ENCODE measurements at places on chromosomes 4 and X.

DNA sequence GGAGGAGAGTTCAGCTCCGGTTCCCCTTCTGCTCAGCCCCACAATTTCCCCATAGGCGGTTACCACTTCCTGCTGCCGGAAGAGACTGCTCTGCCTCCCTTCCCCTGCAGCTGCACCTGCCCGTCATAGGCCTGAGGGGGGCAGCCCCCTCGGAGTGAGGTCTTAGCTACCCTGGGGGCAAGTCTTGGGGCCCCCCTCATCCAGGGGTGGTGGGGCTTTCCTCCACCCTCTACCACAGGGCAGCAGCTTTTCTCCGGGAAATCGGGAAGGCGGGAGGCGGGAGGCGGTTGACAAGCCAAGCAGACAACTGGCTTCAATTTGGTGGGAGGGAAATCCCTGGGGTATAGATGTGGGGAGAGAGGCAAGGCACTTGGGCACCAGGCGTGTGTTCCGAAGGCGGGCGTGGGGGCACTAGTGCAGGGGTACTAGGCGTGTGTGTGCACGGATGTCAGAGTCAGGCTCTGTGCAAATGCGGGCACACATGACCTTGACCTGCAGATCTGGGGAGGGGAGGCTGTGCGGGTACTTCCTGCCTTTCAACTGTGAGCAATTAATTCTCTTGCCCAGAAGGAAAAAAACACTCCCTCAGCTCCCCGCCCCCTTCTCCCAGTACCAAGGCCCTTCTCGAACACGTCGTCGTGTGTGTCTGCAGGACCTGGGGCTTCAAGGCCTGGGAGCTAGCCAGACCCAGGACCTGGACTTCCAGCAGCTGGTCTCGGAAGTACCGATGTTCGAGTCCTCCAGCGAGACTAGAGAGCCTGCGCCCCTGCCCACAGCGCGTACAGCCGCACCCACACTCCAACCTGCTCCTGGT, 1.0 kb upstream of the ARHGAP4 start:
- DNase-seq = no peak

DNA sequence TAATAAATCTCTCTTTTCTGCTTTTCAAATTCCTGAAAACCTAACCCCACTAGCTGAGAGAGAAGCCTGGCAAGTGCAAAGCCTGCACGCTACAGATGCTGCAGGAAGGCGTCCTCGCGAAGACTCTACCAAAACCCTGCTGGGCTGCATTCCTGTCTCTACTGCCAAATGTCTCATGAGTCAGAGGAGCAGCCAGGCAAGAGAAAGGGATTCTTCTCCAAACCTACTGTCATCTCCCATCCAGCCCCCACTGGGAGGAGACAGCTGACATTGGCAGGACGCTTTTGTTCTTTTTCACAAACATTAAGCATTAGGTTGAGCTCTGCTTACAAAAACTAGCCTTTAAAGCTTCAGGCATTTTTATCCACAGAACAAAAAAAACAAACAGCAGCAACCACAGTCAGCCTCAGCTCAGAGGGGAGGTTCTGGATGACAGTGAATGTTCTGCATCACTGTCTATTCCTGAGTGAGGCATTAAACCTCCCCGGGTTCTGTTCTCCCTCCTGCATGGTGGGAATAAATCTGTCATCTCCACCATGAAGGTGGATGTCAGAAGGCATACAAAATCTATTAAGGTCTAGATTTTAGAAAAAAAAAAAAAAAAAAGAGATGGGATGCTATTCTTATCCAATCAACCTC, 18.0 kb downstream of the CRMP1 start:
- no peak for DNase-seq

- DNase-seq = no peak
These were observed 222.4 kb upstream of the ANKRD50 start for GRCh38 chr4:124934916-124935315.

DNA sequence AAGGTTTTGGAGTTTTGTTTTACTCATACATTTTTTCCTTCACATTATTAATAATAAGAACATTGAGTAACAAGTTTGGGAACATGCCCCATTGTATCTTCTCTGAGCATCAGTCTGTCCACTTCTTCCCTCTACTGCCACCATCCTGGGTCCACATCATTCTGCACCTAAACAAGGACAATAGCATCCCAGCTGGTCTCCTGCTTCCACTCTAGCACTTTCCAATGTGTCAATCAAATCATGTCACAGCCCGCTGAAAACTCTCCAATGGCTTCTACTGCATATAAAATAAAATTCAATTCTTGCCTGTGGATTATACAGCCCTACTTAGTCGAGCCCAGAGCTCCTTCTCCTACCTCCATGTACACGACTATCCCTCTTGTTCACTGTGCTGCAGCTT, 66.8 kb upstream of the RBPJ start:
- no peak for DNase-seq

DNA sequence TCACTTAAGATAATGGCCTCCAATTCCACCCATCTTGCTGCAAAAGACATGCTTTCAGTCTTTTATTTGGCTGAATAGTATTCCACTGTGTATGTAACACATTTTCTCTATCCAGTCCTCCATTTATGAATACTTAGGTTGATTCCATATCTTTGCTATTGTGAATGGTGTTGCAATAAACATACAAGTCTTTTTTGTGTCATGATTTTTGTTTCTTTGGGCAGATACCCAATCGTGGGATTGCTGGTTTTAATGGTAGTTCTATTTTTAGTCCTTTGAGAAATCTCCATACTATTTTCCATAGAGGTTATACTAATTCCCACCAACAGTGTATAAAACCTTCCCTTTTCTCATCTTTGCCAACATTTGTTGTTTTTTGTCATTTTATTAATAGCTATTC, 180.9 kb downstream of the SMIM20 start:
- no peak for DNase-seq

GRCh38 chrX:68808686-68809357, 20.0 kb upstream of the EFNB1 start:
- no peak for DNase-seq

- peak; percentile 40 for DNase-seq
These were observed 14.3 kb downstream of the MSANTD1 start for GRCh38 chr4:3263053-3263875.

- no peak for DNase-seq
These were observed 37.8 kb downstream of the WWC2 start for GRCh38 chr4:183136855-183137254.

DNA sequence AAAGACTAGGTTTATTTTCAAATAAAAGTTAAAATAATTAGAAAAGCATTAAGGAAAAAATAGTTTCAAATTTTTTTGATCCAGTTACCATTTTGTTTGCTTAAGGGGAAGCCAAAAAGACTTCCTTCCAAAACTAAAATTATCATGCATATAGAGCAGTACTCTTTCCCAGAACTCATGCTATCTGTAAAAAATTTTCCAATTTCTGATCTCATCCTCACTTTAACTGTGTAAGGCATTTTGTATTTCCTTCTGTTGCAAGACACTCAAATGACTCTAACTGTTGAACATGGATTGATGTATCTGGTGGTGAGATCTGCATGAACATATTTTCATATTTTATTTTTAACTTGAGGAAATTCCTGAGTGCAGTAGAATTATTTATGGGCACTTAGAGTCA, 150.1 kb downstream of the ADAM29 start:
- DNase-seq = no peak

DNA sequence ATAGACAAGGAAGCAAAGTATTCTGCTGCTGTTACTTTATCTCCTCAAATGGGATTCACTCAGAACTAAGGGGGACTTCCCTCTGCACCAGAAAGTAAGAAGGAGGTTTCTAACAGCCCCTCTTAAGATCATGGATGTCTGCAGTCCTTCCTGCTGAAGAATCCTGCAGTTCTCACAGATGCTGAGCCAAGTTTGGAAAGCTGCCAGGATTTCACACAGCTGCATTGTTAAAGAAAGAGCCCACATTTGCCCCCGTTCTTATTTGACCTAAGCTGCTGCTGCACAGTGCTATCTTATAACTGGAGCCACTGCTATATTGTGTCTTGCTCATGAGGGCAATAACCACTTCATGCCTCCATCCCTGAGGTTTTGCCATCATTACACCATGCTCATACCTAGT, 81.1 kb downstream of the FAAH2 start:
- DNase-seq = no peak

GRCh38 chrX:71958281-71958675, 47.6 kb downstream of the NHSL2 start:
- no peak for DNase-seq

- DNase-seq = no peak
These were observed at the start of gene CXCR3 for GRCh38 chrX:71618303-71618721. Gene CXCR3, minus strand, starts transcription at chrX:71618511. Its CDS starts 62 bp downstream, at chrX:71618449.

DNA sequence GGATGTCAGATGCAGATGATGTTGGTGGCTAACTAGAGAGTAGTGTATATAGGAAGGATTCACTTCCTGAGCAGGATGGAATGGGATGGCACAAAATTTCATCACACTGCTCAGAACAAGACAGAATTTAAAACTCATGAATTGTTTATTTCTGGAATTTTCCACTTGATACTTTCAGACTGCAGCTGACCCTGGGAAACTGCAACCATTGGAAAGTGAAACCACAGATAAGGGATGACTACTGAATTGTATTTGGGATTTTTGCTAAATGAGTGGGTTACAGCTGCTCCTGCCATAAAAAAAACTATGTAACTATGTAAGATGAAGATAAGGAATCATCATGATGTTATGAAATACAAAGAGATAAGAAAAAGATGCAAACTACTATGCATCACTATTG, 51.4 kb downstream of the NPY5R start:
- DNase-seq = no peak

- peak; percentile 56 for DNase-seq
These were observed 48.1 kb upstream of the S100G start for GRCh38 chrX:16601885-16602284.

DNA sequence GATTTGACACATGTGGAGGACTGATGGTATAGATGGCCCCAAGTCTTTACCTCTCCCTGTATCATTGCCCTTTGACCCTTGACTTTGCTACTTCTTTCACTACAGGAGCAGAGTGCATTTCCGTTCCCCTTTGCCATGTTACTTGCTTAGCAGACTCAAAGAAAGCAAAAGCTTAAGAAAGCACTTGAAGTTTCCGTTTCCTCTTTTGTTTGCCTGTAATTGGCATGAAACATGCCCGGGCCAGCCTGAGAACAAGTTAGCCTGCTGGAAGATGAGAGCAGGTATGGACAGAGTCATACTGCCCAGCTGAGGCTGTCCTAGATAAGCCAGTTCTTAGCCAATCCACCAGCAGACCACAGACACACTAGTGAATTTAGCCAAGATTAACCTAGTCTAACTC, 206.0 kb downstream of the BCOR start:
- DNase-seq = no peak

DNA sequence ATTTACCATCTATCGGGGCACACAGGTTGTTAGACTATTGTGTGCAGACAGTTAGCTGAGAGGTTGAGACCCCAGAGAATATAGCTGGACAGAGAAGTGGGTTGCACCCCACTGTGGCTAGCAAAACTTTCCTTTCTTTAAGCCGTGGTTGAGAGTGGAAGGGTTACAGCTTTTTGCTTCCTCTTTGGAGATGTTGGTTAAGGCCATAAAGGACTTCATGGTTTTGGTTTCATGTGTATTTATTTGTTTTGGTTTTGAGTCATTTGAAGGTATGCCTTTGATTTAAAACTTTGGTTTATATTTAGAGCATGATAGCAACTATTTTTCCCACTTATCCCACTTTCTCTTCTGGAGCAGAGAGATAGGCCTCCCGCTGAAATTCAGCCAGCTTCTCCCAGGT, 274.3 kb upstream of the IL1RAPL1 start:
- DNase-seq = no peak

GRCh38 chr4:113469023-113469390, 292.5 kb downstream of the CAMK2D start:
- DNase-seq = no peak

GRCh38 chr4:90769251-90769650, 642.1 kb downstream of the CCSER1 start:
- DNase-seq = no peak

DNA sequence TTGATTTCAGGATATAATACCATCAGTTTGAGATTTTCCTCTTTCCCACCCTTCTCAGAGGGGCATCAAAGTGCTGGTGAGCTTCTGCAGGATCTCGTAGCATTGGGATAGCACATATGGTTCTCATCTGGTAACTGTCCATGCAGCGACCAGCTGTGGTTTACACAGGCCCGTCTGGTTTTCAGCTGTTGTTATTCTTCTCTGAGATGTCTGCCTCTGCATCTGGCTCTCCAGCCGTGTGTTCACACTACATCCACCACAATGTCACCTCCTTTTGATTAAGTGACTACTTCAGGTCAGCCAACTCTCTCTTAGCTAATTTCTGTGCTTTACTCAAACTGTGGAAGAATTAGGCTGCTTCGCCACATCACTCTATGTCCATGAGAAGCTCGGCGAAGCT, 676.7 kb upstream of the TENM3 start:
- no peak for DNase-seq

DNA sequence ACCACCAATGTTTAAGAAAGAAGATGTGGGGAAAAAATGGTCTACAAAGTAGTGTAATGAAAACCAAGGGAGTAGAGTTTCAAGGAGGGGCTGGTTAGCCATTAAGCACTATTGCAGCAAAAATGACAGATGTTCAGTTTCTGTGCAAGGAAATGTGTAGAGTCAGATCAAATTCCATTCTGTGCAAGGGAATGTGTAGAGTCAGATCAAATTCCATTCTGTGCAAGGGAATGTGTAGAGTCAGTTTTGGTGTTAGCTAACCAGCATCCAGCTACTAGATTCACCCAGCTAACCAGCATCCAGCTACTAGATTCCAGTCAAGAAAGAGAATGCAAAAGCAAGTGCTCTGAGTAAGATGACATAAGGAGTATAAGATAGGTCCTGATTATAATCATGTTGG, 208.8 kb downstream of the COX18 start:
- DNase-seq = no peak

GRCh38 chr4:106708464-106708816, 327.7 kb downstream of the DKK2 start:
- no peak for DNase-seq

DNA sequence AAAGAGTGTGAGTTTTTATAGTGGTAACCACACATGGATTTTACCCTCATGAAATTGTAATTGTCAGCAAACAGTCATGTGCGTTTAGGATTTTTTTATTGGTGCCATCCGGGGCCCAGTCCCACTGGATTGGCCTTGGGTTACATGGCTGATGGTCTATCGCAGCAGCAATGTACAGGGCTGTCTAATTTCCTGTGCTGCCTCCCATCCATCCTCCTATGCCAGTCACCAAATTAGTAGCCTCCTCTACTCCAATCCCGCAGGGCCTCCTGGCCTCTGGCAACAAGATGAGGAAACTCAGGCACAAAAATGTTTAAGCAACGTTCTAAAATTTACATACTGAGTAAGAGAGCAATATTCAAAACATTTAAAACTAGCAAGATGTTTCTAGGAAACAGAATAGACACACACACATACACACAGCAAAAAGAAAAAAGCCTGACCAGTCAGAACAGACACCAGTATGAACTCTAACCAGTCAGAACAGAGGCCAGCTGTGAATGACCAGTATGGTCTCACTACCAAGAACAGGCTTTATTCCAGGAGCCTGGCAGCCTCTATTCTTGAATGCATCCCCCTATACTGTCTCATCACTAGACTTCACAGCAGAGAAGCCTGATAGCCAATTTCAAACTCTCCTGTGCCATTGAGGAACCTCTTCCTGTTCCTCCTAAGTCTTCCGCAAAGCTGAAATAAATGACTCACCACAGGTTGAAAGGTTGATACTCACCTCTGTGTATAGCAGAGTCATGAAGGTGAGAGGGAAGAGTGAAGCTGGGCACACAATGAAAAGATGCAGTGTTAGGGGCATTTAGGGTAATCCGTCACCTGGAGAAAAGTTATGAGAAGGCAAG, 42.6 kb downstream of the CHRNA9 start:
- DNase-seq = no peak

GRCh38 chr4:81482326-81482725, 10.6 kb upstream of the RASGEF1B start:
- DNase-seq = no peak

All from vagina (tissue), 2 donors.